CD14-positive monocyte (primary cell): ENCODE measurements at places on chromosomes 5 and 9.

DNA sequence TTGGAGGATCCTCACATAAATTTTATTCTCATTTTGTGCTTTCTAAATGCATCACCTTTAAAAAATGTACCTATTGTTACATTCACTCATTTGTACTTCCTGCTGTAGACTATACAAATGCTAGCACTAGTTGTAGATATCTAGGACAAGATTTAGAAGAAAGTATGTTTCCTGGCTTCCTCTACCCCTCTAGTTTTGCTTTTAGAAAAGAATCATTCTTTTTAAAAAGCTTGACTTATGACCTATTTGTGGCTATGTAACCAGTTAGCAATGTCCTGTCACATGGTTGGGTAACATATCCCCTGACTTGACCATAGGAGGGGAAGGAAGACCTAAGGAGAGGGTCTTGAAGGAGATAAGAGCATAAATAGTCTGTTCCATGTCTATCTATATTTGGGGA lies 13.3 kb downstream of the CAMK4 start:
- DNase-seq, result no peak

DNA sequence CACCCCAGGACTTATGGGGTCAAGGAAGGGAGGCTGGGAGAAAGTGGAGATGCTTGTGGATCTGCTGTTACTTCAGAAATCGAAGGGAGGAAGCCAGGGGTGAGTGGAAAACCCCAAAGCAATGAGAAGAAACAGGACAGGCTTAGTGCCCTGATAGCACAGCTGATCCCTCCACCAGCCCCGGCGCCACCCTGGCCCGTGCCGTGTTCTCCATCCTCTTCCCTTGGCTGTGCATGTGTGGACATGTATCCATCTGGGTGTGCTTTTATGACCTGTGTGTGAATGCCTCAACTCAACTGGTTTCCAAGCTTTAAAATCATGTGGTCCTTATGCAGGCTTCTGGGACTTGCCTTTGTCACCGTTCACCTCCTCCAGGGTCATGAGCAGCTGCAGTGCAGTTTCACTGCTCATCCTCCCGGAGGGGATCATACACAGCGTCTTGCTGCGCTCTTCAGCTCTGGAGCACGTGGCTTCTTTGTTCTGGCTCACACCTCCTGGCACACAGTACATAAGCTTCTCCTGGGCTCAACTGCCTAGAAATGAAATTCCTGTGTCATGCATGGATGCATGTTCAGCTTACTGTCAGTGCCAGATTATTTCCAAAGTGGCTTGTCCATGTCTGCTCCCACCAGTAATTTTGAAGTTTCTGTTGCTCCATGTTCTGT lies 58.2 kb downstream of the IPPK start:
- no peak for DNase-seq

DNA sequence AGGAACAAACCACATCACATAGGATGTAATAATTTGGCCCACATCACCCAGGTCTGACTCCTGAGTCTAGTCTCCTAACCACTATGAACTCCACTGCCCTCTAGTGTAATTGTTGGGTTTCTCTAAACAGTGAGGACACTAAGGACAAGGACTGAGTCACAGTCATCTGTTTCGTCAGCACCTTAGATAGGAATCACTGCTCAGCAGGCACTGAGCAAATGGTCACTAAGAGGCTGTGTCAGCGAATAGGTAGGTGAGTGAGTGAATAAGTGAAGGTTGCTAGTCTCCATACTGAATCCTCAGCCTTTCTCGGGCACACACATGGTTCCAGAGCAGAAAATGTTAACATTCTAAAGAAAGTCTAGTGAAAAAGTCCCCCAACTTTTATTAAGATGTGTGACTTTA lies 278.6 kb downstream of the SPOCK1 start:
- DNase-seq, result no peak

GRCh38 chr5:3827624-3828023 lies 232.0 kb downstream of the IRX1 start:
- DNase-seq, result no peak
